ENCODE measurements at places on chromosomes 12 and 14.

DNA sequence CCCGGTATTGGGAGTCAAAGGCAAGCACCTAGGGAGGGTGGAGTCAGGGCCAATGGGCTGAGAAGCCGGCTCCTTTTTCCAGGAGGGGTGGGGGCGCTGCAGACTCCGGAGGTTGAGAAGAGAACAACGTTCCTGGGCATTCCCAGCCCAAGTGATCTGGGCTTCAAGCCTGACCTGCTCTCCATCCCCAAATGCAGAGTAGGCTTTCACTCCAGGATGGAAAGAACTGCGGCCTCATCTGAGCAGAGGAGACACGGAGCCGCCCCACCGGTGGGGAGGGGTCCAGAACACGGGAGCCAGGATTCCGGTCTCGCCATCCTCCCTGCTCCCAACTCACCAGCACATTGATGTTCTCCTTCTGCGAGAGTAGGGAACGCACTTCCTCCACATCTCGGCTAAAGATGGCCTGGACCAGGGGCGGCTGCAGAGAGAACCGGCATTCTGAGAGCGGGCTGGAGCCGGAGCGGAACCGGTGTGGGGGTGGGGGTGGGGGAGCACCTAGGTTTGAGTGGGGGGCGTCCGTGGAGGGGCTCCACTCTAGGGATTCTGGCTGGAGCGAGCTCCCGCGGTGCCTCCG lies 605 bp downstream of the ANKRD52 start:
- no peak for DNase-seq

- DNase-seq = no peak
Measured at GRCh38 chr14:88505621-88506020, 49.2 kb downstream of the PTPN21 start.

DNA sequence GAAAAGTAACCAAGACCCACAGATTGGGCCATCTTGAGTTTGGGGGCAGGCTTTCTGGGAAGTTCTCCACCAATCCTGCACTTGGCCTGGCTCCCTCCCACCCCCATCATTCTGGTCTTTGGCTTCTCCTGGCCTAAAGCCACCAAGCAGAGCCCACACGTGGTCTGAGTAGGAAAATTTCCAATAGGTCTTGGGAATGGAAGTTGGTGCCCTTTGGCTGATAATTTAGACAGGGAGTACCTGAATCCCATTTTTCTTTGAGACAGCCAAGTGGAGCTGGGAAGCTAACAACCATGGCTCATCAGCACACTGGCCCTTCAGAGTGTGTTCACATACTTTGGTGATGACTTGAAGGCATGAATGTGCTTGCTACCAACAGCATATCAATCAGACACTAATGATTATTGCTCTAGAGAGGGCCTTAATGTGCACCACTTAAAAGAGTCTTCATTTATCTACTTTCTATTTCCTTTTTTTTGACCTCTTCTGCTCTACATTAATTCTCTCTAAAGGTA lies 156.0 kb downstream of the EGLN3 start:
- no peak for DNase-seq

GRCh38 chr14:91048265-91048664 lies 12.2 kb downstream of the RPS6KA5 start:
- no peak for DNase-seq

DNA sequence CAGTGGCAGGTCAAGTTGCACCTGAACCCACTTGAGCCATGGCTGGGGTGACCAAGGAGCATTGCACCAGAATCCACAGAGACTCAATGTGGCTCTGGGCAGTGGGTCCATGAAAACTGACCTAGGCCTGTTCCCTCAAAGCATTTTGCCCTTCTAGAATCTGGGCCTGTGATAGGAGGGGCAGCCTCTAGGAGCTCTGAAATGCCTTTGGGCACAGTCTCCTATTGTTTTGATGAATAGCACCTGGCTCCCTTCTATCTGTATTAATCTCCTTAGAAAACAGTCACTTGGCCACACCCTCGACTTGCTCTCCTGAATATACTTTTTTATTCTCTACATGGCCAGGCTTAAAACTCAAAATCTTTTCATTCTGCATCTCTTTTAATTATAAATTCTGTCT lies 14.1 kb upstream of the KRAS start:
- no peak for DNase-seq

- DNase-seq = no peak
Measured at GRCh38 chr12:6818222-6818621, 3.4 kb upstream of the GPR162 start.

DNA sequence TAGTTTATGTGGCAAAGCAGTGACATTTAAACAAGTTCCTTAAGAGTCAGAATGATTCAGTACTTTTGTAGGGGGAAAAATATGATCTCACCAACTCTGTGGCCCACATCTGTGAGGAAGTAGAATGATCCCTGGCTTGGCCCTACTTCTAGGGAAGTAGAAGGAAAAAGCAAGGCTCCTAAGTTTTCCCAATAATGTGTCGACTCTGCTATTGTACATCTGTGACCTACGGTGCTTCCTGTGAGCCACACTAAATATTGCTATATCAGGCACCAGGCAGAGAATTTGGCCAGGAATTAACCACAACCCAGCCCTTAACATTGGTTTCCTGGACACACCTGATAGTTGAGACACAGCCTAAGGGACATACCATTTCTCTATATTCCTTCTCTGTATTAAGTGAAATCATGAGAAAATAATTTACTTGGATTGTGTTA lies 9.3 kb upstream of the NID2 start:
- no peak for DNase-seq

DNA sequence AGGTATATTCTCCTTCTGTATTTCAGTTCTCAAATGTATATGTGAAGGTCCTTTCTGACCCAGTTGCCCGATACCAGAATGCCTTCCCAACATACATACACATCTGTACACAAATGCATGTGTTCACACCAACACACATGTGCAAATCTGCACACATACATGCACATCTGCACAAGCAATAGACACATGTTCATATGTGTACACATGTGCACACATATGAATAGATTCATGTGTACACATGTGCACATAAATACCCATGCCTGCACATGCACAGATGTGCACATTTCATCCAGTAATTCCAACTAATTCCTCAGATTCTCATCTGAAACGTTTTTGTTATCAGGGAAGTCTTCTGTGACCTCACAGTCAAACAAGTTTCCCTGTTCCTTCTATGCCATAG lies 933.6 kb downstream of the NRXN3 start:
- no peak for DNase-seq

All from left colon (tissue), 2 donors.